Sciatic nerve (tissue), 2 donors: ENCODE measurements at places on chromosomes 4 and X.
A peak's percentile ranks its signal among the peaks of the same experiment; 100 is the strongest.

- no peak for DNase-seq
These were observed 45.0 kb downstream of the RTL9 start for GRCh38 chrX:110403441-110404238.

GRCh38 chr4:98284640-98285046, 23.5 kb downstream of the RAP1GDS1 start:
- no peak for DNase-seq

DNA sequence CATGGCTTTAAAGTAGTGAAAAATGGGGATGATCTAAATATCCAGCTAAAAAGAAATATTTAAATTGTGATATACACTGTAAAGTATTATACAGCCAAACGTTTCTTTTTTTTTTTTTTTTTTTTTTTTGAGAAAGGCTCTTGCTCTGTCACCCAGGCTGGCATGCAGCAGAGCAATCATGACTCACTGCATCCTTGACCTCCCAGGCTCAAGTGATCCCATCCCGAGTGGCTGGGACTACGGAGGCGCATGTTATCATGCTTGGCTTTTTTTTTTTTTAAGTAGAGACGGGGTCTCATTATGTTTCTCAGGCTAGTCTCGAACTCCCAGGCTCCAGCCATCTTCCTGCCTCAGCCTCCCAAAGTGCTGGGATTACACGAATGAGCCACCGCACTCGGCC, 17.1 kb downstream of the SMIM14 start:
- no peak for DNase-seq

- DNase-seq = peak; percentile 93
These were observed 9.8 kb upstream of the ATP2B3 start for GRCh38 chrX:153507484-153508178.

DNA sequence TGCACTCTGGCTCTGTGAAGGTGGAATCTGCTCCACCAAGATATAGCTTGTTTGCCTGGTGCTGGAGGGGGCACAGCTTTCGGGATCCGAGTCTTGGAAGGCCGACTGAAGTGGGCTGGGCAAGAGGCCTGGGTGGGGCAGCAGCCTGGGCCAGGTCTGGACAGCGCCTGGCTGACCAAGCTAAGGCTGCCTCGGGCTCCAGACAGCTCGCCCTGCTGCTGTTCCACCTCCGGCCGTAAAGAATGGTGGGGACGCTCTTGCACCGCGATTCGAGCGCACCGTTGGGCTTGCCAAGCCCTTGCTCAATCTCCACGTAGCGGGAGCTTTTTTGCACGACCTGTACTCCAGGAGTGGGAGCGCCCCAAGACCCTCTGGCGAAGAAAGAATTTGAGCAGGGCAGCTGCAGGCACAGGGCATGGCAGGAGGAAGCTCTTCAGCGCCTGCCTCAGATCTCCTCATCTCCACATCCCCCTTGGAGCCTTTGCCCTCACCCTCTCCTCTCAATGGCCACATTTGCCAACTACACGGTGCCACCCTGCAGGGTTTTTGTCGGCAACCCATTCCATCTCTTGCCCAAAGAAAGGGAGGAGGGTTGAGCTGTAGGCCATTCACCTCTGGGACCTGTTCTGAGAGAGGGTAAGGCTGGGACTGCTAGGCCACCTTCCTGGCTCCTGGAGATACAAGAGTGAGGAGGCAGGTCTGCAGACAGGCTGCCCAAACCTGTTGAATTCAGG, 18.9 kb downstream of the CNGA2 start:
- DNase-seq = peak; percentile 76

DNA sequence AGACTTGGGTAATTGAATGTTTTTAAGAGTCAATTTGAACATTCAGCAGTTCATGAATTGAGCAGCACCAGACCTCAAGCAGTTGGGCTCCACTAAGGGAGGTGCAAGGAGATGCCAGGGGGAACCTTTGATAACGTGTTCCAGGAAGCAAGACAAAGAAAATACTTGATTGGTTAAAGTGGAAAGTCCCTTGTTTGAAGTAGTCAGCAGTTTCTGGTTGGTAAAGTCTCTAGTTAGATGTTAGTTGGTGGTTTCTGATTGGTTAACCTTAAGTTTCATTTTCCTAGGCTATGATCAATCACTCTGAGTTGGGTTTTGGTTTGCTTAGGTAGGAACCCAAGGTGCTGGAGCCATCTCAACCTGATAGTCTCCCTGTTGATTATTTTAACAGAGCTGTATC, 4.0 kb downstream of the HERC6 start:
- DNase-seq = no peak

- DNase-seq = no peak
These were observed 162.5 kb upstream of the CASK start for GRCh38 chrX:42085836-42086235.

DNA sequence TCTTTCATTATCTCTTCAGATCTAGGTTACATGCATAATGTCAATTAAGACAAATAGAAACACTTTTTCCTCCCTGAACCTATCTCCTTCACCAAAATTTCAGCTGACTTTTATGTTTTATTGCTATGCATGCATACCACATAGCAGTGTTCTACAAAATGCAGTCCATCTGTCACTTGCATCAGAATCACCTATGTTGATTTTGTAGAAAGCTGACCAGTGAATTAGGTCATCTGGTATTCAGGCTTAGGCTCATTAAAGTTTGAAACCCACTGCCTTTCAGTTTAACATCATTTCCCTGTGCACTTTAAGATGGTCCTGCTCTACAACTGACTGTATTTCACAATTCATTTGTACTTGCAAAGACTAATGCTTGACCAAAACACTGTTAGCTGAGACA, 277.9 kb downstream of the CFAP299 start:
- DNase-seq = no peak

DNA sequence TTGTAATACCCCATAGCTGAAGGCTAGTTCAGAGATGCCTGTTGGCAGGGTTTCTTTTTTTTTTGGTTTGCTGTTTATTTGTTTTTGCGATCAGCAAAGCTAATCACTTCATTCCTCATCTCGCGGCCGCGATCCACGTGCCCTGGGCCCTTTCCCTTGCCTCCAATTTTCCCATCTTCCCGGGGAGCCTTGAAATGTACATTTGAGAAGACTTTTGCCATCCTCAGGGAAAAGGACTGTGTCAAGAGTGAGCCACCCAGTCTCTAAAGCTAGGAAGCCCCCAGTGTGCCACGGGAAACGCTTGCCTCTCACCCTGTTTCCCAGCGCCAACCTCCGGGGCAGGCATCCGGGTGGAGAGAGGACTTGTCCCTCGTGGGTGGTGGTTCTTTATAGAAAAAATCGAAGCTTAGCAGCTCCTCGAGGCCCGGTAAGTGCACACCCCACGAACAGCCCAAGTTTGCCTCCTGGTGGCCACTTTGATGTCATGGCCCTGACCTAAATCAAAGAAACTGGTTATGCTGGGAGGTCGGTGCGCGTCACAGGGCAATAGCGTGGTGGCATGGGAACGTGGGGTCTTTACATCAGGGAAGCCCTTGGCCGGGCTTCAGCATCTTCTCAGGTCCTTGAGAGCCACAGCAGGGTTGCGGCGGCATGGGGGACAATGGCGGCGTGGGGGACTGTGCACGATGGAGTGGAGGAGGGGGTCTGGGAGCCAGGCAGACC, 42.0 kb downstream of the MAP7D3 start:
- peak; percentile 77 for DNase-seq

- no peak for DNase-seq
These were observed 1.2 kb upstream of the FAM3A start for GRCh38 chrX:154517101-154517781.

DNA sequence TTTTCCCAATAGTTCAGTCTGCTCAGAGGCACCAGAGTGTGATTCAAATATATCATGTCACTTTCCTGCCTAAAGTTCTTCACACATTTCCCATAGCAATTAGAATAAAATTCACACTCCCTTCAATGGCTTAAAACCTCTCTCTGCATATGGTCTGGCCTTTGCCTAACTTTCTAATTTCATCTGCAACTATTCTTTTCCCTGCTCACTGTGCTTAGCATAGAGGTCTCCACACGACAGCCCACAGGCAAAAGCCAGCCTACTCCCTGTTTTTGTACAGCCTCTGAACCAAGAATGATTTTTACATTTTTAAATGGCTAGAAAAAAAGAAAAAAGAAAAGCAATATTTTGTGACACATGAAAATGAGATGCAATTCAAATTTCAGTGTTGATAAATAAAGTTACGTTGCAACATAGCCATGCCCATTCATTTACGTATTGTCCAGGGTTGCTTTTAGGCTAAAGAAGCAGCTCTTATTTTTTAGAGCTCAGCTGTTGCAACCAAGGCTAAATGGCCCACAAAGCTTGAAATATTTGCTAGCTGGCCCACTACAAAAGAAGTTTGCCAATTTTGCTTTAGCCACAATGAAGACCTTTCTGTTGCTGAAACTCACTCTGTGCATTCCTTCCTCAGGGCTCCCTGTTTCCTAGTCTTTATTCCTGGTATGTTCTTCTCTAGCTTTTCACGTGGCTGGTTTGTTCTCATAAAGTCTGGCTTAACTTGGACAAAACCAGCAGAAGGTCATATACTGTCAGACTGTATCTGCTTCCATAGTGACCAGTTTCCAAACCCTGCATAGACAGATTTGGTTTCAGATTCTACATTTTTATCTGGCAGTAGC, 26.6 kb upstream of the IRF2 start:
- DNase-seq = no peak

- DNase-seq = no peak
These were observed 135.5 kb downstream of the ARHGAP24 start for GRCh38 chr4:85610450-85610849.

DNA sequence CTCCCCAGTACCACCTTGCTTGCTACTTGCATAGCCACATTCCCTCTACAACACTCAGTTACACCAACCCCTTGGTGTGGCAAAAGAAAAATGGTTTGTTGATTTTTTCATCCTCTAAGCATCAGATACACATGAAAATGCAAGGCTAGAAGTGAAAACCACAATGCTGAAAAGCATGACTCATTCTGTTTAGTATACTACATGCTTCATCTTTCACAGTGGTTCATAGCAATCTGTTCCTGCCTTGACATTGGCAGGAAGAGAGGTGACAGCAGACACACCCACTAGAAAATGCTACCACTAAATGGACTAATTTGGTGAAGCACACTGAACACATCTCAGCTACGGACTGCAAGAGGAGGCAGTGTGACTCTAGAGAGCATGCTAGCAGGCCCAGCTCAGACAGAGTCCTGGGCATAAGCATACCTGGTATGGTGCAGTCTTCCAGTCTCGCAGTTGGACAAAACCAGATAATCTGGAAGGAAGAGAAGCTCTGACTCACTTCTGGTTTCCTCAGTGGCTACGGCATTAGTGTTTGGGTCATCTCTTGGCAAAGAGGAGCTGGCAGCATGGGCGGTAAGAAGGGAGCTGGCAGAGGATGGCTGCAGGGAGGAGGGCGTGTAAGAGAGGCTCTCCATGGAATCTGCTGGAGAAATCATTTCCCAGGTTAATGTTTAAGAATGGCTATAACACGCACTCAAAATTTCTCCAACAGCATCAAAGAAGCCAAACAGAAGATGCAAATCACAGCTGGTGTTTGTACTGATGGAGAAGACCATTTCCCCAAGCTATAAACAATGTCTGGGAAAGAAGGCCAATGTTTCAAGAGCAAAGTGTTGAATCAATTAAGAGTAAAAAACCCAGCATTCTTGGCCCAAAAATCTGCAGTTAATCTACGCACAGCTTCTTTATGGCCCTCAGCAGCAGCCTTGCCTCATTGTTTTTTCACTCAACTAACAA, 37.8 kb downstream of the GAB3 start:
- DNase-seq = no peak

DNA sequence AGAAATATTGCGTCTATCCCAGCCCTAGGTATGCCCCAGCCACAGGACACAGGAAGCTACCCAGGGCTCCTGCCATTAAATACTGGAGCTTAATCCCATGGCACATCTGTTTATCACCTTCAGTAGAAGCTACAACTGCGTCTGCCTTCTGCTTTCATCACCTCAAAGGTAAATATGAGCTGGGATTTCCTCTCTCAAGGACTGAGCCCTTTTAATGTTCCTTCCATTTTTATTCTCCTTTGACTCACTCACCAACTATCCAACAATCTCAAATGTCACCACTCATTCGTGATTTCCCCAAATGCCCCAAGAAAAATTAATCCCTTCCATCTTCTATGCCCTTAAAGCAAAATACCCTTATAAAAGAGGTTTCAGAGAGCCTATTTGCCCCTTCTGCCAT, 1.8 kb upstream of the MID1 start:
- DNase-seq = no peak

DNA sequence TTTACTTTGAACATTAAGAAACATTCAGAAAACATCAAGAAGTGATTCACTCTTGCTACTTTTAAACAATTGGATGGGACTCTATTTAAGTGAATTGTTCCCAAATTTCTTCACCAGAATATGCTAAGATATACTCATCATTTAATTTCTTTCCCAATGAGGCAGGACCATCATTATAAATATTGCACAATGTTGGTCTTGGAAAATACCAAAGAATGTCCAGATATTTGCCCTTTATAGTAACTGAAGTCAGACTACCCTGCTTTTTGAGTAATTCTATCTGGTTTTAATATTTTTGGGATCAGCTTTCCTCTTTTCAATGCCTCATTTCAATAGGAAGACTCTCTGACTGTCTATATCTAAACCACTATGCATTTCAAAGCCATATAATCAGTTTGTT, 129.4 kb upstream of the TENM3 start:
- DNase-seq = no peak

DNA sequence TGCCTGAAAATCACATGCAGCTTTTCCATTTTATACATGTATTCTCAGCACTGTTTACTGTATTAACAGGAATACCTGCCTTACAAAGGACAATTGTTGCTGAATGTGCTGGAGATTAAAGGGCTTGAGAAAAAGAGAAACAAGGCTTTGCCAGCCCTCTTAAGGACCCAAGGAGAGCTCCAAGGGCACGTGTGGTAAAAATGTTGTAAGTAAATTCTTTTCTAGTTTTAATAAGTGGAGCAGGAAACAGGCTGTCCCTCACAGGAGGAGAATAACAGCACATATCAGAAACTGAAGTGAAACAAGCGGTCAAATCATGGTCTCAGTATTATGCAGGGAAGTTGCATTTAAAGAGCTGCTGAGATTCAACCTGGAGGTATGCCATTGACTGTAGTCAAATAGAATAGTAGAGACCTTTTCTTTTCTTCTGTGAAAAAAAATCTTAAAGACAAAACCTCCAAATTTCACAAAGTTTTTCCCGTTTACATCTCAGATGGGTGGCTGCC, 18.5 kb downstream of the IGFBP7 start:
- DNase-seq = no peak

- no peak for DNase-seq
These were observed 52.2 kb downstream of the DCUN1D4 start for GRCh38 chr4:51895158-51895557.

- no peak for DNase-seq
These were observed 66.7 kb downstream of the GPM6A start for GRCh38 chr4:175745329-175745728.

DNA sequence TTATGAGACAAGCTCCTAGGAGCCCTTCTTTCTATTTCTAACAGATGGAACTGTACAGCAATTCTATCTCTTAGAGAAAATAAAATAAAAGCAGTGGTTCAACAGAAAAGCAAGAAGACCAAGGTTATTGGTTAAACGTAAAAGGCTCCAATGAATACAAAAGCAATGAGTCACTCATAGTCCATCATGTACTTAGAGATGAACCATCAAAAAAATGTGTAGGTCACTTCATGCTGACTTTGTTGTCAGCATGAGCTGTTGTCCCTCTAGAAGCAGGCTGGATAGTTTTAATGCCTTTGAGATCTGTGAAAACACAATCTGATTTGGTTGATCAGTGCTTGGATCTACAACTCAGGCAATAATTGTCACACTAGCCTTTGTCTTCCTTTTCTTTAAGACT, 378.6 kb upstream of the ANXA10 start:
- no peak for DNase-seq
